ENCODE measurements at places on chromosomes 5 and 9. TPM values are rescaled to one million over a fixed set of nuclear protein-coding genes. Genes with fewer than 3 reads are reported as not detected.

ANKRD31 gene
- not detected for total RNA-seq

GABBR2 gene
- total RNA-seq, result not detected

PPP2R2B gene
- total RNA-seq, result 14.8 TPM

FRMD3 gene
- total RNA-seq, result 13.3 TPM

GHR gene
- total RNA-seq, result 7.7 TPM

CCDC192 gene
- 1.3 TPM for total RNA-seq

GNA14 gene
- 23.6 TPM for total RNA-seq

GABRA1 gene
- not detected for total RNA-seq

TUT7 gene
- total RNA-seq, result 13.8 TPM

SH2D3C gene
- 16.7 TPM for total RNA-seq

GRCh38 chr5:44719856-44720255, 88.9 kb upstream of the MRPS30 start:
- no peak for DNase-seq

DNA sequence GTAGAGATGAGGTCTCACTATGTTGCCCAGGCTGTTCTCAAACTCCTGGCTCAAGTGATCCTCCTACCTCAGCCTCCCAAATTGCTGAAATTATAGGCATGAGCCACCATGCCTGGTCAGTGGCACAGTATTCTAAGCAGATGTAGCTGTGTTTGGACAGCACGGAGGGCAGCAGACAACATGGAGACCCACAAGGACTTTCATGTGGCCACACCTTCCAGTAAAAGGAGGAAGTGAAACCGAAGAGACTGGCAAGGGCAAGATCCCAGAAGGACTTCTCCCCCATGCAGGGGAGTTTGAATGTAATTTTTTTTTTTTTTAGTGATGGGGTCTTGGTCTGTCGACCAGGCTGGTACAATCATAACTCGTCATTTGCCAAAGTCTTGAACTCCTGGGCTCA, 172.2 kb downstream of the TRPM3 start:
- DNase-seq, result no peak

GRCh38 chr9:37963936-37964739, 60.2 kb upstream of the SLC25A51 start:
- DNase-seq, result no peak

- DNase-seq, result no peak
Observed at GRCh38 chr9:1871626-1872419, 143.3 kb upstream of the SMARCA2 start.

DNA sequence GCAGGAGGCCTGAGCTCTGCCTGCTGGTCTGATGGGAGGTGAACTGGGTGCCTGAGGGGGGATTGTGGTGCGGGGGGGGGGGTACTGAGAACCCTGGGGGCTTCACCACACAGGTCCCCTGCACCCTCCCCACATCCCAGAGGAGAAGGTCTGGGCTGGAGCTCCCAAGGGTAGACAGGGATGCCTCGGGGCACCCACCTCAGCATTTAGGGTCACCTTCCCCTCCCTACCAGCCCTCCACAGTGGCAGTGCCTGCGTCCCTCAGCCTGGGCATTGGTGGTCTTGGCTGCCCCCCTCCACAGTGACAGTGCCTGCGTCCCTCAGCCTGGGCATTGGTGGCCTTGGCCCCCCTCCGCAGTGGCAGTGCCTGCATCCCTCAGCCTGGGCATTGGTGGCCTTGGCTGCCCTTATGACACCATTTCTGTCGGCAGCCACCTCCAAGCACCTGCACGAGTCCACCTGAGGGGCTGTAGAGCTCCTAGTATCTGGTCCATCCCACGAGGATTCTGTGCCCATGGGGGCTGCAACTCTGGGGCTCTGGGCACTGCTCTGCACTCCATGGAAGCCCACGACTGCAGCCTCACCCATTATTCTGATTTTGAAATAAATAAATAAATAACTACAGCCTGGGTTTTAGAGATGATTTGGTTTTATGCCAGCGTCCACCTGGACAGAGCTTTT, 21.5 kb downstream of the NKD2 start:
- no peak for DNase-seq

DNA sequence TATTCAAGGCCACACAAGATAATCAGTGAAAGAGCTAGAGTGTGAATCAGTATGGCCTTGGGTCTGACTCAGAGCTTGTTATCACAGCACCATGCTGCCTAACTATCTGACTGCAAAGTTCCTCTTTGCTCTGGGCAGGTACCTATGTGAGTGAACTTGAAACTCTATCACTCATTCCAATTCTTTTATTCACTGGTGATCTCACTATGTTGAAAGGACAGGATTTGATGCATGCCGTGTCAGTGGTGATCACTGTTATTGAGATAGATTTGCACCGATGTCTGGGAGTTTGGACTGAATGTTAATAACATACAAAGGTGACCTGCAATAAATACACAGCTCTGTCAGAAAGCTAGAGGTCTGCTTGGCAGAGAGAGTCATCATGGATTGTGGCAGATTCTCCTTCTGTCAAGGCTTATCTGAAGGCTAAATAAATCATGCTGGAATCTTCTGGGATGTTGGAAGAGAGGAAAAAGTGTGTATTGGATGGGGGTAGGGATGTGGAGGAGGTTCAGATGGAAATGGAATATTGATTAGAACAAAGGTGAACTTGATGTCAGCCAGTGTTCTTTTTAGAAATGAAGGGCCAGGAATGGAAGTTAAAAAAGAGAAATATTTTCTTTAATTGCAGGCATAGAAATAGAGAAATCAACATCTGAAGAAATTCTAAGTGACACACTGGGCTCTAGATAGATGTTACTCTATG, 91.8 kb upstream of the TNC start:
- DNase-seq, result no peak

DNA sequence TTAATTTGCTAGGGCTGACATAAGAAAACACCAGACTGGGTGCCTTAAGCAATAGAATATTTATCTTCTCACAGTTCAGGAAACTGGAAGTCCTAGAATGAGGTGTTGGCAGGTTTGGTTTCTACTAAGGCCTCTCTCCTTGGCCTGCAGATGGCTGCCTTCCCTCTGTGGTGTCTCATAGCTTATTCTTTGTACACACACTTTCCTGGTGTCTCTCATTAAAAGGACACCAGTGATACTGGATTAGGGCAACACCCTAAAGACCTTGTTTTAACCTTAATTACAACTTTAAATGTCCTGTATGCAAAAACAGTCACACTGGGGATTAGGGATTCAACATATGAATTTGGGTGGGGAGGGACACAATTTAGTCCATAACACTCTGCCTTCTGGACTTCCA, 25.1 kb downstream of the NUTM2F start:
- DNase-seq, result no peak

DNA sequence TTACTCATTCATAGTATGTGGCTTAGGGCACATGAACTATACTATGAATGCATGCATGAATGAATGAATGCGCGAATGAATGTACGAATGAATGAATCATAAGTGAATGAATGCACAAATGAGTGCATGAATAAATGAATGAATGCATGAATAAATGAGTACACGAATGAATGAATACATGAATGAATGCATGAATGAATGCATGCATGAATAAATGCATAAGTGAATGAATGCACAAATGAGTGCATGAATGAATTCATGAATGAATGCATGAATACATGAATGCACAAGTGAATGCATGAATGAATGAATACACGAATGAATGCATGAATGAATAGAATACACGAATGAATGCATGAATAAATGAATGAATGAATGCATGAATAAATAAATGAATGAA, 52.5 kb upstream of the FCN1 start:
- no peak for DNase-seq

DNA sequence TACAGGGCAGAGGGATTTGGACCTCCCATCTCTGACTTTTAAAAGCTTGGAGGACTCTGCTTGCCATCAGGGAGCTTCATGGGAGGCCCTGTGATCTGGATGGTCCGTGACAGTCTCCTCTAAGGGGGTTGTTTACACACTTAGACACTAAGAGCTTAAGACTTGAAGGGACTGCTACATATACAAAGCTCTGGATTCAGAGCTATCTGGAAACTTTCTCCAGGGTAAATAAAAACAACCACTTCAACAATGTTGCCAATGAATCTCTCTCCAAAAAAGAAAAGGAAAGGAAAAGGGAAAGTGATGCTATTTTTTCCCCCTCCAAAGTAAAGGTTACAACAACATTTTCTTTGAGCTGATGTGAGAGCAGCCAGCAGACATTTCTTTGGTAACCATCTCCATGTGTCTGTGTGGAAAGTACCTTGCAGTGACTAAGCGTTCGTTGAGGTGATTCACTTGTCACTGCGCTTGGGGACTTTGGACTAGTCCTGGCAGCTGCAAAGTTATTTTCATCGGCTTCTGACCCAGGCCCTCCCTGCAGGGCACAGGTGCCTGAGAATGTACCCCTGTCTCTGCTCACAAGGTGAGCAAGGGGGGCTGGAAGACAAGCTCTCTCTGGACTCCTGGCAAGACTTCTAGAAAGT, 262.1 kb upstream of the KLF4 start:
- DNase-seq, result no peak

GRCh38 chr5:118126159-118126558, 862.2 kb downstream of the DTWD2 start:
- DNase-seq, result no peak

GRCh38 chr5:11224436-11225187, 463.6 kb upstream of the DAP start:
- no peak for DNase-seq

- DNase-seq, result no peak
Observed at GRCh38 chr5:109196823-109197160, 213.0 kb downstream of the PJA2 start.

DNA sequence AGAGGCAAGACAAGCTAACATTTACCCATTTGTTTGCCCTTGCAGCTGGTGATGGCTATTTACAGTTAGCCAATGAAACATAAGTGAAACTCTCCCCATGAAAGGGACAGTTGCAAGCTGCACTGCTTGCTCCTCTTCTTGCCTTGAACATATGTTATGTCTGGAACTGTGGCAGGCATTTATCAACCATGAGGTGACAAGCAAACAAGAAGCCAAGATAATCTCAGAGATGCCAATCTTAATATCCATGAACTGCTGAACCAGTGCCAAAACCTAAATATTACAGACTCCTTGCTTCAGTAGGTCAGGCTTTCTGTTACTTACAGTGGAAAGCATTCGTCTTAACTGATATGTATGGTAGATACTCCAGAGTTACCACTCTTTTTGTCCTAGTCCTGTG, 133.4 kb downstream of the ACTBL2 start:
- DNase-seq, result no peak

- no peak for DNase-seq
Observed at GRCh38 chr9:99040251-99040900, 64.5 kb upstream of the TGFBR1 start.

DNA sequence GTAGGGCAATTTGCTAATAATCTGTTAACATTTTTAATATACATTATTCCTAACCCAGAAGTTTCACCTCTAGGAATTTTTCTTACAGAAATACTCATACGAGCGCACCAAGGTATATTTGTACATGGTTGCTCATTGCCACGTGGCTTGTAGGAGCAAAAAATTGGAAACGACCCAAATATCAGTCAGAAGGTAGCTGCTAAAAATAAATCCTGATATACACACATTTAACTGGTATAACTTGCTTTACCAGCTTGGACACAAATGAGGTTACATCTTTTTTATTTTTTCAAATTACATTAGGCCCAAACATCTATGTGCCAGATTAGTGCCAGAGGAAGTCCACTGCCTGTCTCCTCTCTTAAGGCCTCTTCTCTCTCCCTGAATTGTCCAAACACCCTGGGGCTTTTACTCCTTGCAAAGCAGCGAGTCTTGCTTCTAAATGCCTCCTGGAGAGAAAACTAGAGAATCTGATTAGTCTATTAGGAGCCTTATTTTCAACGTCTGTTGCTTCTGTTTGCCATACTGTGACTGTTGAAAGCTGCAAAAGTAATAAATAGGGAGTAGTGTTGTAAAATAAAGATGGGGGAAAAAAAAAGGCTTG, 92.0 kb upstream of the SSBP2 start:
- no peak for DNase-seq

DNA sequence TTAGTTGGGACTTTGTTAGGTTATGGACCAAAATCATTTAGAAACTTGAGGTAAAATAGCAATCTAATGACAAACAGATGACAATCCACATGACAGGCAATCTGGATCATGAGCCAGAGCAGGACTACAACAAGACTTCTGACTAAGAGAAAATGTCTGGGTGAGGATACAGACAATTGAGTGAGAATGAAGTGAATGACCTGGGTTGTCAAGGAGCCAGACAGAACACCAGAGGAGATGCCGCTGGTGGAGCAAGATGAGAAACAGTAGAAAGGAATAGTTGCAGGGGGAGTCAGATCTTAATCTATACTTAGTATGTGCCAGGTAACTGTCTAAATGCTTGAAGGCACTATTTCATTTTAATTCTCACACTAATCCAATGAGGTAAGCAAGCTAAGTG, 277.8 kb downstream of the PRELID2 start:
- no peak for DNase-seq

- no peak for DNase-seq
Observed at GRCh38 chr5:60020457-60020856, 126.9 kb upstream of the PDE4D start.

DNA sequence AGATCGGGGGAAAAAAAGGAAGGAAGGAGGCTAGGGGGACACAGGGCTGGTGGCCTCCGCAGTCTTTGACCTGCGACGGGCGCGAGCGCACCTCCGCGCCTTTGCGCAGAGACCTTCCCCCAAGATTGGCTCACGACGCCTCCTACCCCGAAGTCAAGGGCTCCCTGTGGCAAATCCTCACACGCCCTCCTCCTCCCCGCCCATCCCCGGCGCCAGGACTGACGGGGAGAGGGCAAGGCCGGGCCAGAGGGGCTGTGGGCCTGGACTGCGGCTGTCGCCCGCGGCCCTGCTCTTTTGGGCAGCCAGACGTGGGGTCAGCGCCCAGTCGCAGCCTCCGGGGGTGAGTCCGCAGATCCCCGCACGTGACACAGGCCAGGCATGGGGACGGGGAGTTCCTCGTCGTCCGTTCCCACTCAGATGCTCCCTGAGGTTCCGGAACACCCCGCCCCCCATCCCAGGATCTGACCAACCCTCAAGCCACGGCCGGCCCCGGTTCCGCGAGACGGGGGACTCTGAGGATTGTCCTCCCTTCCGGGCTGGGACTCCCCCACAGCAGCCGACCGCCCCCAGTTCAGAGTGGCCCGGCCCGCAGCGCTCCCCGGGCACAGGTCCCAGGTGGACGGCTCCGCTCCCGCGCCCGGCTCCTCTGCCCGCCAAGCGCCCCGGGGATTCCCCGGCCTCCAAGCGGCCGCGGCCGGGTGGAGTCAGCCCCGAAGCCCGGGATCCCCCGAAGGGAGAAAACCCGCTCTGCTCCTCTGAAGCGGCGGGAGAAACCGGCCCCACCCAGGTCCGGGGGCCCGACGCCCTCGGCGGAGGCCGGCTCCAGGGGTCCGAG, 543 bp upstream of the ANKRD33B start:
- peak; percentile 52 for DNase-seq

Data from uterus (tissue), 4 donors.